ENCODE measurements at places on chromosomes 2 and 18. TPM values are rescaled to one million over a fixed set of nuclear protein-coding genes. Genes with fewer than 3 reads are reported as not detected.
A peak's percentile ranks its signal among the peaks of the same experiment; 100 is the strongest.

DNA sequence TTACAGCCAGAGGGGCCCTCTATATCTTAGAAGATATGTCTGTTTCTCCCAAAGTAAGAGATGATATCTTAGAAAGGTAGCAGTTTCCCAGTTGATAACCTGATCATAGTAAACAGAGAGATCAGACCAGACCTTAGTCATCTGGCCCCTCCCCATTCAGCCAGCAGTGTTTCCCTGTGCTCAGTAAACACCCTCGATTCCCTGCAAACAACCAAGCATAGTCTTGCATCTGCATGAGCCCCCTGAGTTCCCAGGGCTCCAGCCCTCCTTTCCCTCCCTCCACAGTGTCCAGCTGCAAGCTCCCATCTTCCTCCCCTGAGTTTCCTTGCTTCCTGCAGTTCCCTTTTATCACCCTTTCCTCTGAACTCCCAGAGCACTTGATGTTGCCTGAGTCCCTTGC, 20.3 kb downstream of the NRP2 start:
- DNase-seq: no peak

Gene DNAH7
- total RNA-seq: 0.06 TPM

DNA sequence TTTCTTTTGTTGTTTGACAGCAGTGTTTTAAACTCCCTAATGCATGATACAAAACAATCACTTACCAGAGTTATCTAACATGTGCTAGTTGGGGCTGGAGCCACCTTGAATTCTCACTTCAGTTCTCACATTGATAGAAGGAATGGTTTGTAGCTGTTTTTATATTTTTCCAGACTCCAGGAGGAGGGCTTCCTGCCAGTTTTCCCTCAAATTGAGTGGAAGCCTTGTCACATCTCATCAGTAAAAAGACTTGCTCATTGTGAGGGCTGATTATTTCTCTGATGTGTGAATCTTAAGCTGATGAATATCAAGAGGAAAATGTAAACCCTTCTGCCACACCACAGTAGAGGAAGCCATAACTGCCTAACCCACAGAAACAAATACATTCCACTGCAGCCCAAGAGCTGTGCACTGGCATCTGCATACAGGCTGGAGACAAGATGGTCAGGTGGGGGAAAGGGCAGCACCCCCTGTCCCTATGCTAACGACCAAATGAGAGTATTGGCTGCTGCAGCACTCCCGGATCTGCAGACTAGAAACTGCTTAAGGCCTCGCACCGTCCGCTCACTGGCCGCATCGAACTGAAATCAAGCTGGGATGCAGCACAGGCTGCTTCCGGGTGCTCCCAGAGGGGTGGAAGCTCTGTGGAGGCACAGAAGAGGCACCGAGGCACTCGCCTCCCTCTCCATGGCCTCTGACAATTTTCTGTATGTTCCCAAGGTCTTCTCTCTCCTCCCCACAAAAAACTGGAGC, 73.7 kb upstream of the TPO start:
- no peak for DNase-seq

- DNase-seq: no peak
Measured at GRCh38 chr2:120091436-120091835, 78.6 kb downstream of the EPB41L5 start.

GRCh38 chr18:25146512-25146910, 205.5 kb downstream of the ZNF521 start:
- no peak for DNase-seq

DNA sequence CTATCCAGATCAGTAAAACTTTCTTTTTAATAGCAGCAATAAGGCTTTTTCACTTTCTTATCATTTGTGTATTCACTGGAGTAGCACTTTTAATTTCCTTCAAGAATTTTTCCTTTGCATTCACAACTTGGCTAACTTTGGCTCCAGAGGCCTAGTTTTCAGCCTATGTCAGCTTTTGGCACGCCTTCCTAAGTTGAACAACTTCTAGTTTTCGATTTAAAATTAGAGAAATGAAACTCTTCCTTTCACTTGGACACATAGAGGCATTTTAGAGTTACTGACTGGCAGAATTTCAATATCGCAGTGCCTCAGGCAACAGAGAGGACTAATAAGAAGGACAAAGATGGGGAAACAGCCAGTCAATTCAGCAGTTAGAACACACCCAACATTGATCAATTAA, 577.4 kb downstream of the DSC3 start:
- no peak for DNase-seq

Gene TMEM169
- total RNA-seq: 0.12 TPM

DNA sequence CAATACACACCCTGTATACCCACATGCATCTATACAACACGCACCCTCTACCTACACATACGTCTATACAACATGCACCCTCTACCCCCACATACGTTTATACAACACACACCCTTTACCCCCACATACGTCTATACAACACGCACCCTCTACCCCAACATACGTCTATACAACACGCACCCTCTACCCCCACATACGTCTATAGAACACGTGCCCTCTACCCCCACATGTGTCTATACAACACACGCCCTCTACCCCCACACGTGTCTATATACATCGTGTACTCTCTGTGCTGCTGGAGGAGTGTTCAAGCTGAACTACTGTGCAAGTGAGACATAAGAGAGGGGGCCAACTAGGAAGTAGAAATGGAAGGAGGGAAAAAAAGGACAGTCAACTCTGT, 621.7 kb upstream of the HS6ST1 start:
- no peak for DNase-seq

- no peak for DNase-seq
Measured at GRCh38 chr2:36146765-36147164, 208.8 kb upstream of the CRIM1 start.

DNA sequence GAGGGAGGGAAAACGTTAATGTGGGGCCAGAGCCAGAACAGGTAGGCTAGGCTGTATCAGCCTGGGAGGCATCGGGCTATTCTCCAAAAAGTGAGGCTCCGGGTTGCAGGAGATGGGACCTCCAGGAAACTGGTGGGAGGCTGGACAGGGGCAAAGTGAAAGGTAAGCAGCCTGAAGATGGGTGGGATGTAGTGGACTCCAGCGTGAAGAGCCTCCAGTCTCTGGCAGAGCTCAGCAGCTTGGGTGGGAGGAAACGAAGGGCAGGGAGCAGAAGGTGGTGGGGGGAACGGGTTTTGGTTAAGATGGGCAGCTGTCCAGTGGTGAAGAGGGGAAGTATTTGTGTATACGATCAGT, 3.1 kb upstream of the EMX1 start:
- DNase-seq: no peak

DNA sequence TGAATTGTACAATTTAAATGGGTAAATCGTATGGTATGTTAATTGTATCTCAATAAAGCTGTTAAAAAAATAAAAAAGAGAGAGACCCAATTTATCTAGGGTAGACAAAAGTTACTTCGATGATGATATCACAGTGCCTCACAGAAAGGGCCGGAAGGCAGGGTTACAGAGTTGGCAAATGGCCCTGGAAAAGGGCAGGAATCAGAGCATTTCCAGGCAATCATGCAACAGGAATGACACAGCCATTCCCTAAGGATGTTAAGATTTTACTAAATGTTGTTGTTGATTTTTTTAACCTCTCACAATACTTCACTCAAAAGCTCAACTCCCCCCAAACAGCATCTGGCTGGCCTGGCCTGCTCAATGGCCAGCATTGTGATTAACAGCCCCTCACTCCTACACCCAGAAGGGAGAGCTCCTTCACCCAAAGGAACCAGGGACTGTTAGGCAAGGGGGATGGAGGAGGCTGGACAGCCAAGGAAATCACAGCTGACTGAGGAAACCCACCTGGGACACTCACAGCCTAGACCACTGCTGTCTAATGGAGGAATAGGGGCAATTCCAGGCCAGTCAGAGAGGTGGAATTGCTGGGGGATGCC, 7.7 kb upstream of the SP100 start:
- DNase-seq: no peak

GRCh38 chr18:4641771-4642368, 186.8 kb upstream of the DLGAP1 start:
- no peak for DNase-seq

DNA sequence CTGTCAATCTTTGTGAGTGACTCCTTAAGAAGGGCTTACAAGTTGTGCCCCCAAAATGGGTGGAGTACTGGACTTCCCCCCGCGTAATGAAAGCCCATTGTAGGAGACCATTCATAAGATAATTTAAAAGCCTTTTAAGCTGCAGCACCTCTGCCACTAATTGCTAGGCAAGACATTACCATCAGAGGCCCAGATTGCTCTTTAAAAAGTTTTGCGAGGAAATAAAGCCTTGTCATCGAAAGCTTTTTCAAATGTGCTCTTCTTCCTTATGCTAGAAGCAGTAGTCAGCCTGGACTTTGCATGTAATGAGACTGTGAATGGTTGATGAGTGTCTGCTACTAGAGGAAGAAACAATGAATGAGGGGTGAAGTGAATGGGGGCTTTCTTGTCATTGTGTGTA, 345.3 kb upstream of the CDH2 start:
- DNase-seq: no peak

Gene HOXD1
- total RNA-seq: 1.3 TPM

Gene QPCT
- total RNA-seq: not detected

DNA sequence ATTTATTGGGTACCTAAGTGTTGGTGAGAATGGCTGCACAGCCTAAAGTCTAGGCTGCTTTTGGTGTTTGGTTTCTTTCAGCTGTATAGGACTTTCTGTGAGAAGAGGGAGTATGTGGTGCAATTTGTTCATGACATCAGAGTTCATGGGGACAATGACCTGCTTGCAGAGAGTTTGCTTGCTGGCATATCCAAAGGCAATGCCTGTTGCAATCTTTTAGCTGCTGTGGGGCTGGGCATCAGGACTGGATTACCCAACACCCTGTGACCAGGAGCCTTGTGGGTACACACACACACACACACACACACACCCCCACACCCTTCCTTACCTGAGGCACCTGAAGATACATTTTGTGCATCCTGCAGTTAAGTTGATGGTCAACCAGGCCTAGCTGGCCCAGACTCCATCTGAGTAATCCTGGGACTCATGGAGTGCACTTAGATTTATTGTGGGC, 68.4 kb downstream of the LIPG start:
- DNase-seq: no peak

- DNase-seq: peak; percentile 11
Measured at GRCh38 chr18:64119916-64120315, 29.0 kb downstream of the LINC00305 start.

DNA sequence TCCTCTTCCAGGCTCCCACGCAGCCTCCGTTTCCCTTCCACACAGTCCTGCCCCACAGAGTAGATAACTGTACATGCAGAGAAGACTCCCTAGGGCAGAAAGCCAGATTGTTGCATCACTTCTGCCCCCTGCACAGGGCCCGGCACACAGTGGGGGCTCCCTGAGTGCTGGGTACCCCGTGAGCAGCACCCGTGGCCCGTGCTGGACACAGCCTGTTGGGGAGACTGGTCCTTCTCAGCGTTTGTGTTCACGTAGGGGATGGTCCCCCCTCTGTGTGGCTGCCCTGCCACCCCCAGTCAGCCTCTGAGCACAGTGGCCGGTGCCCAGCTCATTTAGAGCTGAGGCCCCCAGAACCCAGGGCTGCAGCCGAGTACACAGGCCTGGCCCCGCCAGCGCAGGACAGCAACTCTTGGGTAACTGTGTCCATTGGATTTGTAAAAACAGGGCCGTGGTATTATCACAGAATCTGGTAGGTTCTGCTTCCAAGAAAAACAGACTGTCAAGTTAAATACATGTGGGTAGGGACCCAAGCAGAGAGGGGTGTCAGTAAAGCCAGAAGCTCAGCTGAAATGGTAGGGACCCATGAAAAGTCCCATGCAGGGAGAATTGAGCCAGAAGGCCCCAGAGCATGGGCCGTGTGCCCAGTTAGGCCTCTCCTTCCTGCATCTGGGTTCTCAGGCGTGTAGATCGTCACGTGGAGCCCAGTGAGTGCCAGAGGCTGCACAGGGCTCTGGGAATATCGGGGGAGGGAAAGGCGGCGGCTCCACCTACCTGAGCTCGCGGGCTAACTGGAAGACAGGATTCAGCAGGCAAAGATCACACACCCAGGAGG, 257.3 kb downstream of the ATAD2B start:
- DNase-seq: peak; percentile 29

- no peak for DNase-seq
Measured at GRCh38 chr18:76975577-76976110, 153.3 kb downstream of the ZNF236 start.

DNA sequence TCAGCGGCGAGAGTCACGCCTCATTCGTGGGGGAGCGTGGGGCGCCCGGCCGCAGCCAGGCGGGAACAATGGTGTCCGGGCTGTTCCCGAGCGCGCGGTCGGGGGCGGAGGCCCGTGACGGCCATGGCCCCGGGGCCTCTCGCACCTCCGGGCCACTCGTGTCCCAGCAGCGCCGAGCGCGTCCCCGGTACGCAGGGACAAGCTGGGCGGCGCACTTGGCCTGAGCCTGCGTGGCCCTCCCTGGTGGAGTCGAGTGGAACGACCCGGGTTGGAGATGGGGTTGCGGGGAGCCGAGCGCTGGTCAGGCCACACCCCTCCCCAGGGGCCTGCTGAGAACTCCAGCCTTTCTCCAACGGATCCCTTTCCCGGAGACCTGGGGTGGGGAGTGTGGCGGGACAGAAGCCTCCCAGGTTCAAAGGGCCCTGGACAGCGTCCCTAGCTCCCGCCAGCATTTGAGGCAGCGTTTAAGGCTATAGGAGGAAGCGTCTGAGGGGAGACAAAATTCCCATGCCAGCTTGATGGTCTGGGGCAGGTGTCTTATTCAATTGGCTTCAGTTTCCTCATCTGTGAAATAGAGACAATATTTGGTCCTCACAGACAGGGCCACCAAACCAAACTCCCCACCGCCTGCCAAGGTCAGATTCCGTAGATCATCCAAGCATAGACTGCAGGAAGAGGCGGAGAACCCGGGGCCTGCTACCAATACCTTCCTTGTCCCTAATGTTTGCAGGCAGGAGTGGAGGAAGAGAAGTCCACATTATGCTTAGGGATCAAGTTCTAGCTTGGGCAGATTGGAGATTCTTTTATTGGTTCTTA, 553 bp downstream of the CNDP2 start:
- peak; percentile 47 for DNase-seq

Data from G401 (cell line).